ENCODE measurements at places on chromosomes 7 and 10.

DNA sequence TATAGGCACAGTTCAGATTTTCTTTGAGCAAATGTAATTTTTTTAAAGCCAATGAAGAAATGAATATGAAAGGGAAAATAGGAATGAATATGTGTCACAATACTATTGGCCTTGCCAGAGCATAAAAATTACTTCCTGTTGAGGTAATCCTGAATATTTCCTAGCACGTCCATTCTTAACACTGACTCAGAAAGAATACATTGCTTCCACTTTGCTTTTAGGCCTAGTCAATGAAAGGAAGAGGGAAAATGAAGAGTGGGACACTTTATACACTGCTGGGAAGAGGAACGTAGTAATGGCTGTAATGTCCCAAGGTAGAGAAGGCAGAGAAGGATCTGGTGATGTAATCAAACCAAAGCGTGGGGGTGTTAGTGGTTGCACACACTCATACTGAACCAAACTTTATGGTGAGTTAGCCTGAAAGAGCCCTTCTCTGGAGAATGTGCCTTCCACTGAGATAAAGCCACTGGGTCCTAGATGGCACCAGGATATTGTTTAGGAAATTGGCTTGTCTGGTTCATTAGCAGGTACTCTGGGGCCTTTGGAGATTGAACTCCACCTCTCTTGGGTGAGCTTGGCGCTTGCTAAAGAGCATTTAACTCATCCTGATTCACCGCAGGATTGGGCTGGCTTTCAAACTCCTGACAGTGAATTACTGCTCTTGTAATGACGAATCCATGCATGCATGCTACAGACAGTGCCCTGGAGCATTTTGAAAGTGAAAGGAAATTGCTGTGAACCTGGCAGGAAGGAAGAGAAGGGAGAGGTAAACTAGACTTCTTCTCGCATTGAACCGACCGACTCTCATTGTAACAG, 254.9 kb downstream of the KIAA1217 start:
- no peak for DNase-seq

- no peak for DNase-seq
Observed at GRCh38 chr10:95273393-95274312, 17.1 kb downstream of the PDLIM1 start.

DNA sequence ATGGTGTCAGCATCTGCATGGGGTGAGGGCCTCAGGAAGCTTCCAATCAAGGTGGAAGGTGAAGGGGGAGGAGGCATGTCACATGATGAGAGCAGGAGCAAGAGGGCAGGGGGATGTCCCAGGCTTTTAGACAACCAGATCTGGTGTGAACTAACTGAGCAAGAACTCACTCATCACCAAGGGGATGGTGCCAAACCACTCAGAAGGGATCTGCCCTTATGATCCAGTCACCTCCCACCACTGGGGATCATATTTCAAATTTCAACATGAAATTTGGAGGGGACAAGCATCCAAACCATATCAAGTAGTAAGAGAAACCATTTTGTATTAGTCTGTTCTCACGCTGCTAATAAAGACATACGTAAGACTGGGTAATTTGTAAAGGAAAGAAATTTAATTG, 33.6 kb downstream of the THNSL1 start:
- DNase-seq = no peak

GRCh38 chr10:84256510-84257342, 11.9 kb downstream of the RGR start:
- peak; percentile 34 for DNase-seq

- DNase-seq = no peak
Observed at GRCh38 chr10:16436367-16436757, 448 bp upstream of the PTER start.

Data from stimulated activated CD4-positive, alpha-beta T cell treated with anti-CD3 and anti-CD28 coated beads, Interleukin-15, amount 100 ng/mL, for 1 hour (primary cell).